ENCODE measurements at places on chromosomes 5 and 9.
A peak's percentile ranks its signal among the peaks of the same experiment; 100 is the strongest.

DNA sequence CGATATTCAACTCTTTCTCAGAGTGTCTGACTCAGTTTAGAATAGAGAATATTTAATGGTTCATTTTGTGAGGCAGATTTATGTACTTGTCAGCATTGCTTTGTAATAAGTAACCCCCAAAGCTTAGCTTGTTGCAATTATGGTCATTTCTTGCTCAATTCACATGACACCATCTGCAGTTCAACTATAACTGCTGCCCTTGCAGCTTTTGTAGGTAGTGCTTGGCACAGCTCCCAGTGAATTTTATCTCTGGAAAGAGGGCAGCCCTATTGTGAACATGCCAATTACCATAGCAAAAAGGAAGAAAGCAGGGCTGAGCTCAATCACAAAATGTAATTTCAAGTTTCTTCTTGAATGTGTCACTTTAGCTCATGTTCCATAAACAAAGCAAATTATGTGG lies 1587.7 kb upstream of the ACO1 start:
- DNase-seq: no peak

DNA sequence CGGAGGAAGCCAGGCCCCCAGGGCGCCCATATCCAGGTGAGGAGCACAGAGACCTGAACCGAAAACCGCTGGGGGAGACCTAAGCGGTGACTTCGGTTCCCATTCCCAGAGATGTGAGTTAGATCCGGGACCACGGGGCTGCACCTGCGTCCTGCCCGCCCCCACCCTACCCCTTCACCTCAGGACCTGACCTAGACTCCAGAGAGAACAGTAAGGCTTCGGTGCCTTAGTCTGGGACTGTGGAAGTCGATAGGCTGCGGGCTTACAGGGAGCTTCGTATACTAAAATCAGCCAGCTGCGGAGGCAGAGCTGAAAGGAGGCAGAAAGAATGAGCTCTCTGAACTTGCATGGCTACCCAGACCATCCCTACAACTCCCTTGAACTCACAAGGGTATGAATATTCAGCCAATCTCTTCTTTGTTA lies 518 bp upstream of the FAM13B start:
- peak; percentile 18 for DNase-seq

DNA sequence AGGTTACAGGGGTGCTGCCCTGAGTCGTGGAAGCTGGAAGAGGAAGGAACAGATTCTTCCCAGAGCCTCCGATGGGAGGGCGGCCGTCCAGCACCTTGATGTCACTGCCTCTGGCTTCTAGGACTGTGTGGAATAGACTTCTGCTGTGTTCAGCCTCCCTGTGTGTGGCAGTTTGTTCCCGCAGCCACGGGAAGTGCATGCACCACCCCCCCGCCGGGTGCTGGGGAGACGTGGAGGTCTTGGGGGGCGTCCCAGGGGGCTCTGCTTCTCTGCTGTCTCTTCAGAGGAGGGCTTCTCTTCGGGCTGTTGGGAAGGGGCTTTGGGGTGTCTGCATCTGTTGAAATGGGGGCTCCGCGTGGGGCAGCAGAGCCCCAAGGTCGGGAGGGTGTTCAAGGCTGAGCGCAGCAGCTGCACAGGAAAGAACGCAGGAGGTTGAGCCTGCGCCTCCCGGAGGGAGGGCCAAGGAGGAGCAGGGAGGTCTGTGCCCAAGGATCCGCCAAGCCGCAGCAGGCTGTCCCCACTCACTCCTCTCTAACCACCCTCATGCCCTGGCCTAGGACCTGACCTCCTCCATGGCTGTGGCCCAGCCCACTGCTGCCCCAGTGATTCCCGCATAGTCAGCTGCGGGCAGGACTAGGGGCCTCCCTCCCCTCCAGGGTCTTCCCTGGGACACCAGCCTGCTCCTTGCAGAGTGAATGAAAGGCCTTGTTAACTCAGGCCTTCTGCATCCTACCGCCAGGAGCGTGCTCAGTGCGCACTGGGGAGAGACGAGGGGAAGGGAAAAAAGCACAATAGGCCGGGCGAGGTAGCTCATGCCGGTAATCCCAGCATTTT lies 45.0 kb downstream of the ROPN1L start:
- no peak for DNase-seq

DNA sequence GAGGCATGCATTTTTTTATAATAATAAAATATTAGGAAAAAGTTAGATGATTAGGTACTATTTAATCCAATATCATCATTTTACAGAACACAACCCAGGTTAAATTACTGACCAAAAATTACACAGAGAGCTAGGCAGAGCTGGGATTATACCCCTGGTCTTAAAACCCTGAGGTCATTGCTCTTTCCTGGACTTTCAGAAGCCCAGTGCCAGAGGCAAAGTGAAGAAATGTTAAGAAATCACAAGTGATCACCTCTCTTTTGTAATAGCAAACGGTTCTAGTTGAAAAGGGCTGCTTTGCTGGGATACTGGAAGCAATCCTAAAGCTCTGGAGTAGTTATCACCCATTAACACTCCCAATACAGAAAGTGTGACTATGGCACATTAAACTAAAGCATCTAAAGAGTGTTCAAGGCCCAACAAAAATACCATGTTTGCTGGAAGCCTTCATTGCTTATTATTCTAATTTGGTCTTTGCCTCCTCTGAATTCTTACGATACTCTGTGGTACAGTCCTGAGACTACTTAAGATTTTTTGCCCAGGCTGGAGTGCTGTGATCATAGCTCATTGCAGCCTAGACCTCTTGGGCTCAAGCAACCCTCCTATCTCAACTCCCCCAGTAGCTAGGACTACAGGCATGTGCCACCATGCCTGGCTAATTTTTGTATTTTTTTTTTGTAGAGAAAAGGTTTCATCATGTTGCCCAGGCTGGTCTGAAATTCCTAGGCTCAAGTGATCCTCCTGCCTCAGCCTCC lies 575.9 kb downstream of the RAB3C start:
- no peak for DNase-seq

GRCh38 chr9:6944896-6945295 lies 187.1 kb downstream of the KDM4C start:
- peak; percentile 62 for DNase-seq

GRCh38 chr9:32968101-32969011 lies 33.1 kb downstream of the APTX start:
- peak; percentile 51 for DNase-seq

DNA sequence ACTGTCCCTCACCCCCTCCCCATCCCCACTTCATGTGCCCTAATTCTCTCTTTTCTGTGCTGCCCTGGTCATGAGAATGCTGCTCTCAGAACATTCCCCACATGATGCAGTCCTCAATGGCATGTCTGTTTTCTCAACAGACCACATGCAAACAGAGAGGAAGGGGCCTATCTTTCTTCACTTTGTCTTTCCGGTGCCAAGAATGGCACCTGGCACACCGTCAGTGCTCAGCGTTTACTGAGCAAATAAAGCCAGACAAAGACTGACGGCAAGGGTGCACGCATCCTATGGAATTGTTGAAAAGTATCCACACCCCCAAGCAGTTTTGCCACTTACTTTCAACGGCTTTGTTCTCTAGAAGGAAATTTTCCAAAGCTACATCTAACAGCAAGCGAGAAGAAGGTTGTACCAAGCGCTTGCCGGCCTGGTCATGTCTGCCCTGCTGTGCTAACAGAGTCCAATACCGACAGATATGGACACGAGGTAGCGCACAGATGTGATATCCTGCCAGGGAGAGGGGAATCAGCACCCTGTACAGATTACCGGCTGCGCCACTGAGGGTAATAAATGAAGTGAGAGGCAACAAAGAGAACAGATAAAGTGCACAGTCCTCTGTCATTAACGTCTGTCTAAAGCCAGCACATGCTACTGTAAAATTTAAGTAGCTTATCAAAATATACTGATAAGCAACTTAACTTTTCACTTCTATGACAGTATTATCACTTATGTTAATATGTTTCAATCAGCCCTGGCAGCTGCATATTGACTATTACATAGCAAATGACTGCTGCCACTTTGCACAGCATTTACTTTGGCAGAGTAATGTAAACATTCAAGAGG lies 251.7 kb downstream of the DENND1A start:
- no peak for DNase-seq

DNA sequence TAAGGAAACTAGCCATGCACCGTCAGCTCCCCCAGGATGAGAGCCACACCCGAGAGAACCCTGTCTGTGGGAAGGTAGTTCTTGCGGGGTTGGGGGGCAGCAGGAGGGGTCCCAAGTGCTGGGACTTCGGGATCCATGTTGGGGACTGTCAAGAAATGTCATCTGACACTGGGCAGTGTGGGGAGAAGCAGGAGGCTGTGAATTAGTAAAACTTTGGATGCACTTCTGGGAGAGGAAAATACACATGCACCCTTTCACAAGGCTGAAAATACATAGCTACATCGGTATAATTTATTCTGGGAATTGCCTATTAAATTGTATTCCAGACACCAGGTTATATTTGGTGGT lies 109.6 kb upstream of the RPS23 start:
- no peak for DNase-seq

GRCh38 chr5:178786859-178787499 lies 56.5 kb upstream of the ZNF354A start:
- DNase-seq: peak; percentile 52

GRCh38 chr5:179241764-179242370 lies 103.4 kb downstream of the ADAMTS2 start:
- no peak for DNase-seq

GRCh38 chr9:79694676-79695400 lies 123.1 kb downstream of the TLE4 start:
- peak; percentile 96 for DNase-seq

GRCh38 chr5:82277987-82278710 lies at the start of gene RPS23:
RPS23 (minus strand) TSS chr5:82278354; CDS start chr5:82278323, 31 bp downstream.
- peak; percentile 90 for DNase-seq

DNA sequence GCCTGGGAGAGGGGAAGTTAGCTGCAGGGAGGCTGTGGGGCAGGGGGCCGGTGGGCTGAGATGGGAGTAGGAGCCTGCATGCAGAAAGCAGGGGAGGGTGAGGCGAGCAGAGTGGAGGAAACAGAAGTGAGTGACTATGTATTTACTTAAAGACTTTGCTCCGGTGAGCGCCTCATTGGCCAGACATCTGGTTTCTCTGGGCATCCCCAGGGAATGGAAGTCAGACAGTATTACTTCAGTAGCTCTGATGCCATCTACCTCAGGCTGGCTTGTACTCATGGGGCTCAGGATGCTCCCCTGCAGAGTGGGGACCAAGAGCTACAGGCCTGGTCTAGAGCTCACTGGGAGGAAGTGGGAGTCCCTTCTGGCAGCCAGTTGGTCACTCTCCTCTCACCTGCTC lies 78.2 kb upstream of the ARAP3 start:
- DNase-seq: no peak

DNA sequence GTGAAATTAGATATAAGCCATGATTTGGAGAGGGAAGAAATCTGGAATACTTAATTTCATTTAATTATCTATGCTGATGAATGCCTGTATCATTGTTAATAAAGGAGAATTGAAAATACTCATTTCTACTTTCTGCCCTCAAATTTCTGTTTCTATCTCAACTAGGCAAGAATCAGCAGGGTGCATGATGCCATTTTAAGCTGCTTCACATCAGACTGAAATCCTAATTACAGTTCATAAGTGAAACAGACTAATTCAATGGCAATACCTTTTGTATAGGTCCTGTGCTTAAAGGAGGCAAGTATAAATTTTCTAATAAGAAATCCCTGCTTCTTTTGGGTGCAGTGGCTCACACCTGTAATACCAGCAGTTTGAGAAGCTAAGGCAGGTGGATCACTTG lies 22.3 kb upstream of the TAL2 start:
- no peak for DNase-seq

DNA sequence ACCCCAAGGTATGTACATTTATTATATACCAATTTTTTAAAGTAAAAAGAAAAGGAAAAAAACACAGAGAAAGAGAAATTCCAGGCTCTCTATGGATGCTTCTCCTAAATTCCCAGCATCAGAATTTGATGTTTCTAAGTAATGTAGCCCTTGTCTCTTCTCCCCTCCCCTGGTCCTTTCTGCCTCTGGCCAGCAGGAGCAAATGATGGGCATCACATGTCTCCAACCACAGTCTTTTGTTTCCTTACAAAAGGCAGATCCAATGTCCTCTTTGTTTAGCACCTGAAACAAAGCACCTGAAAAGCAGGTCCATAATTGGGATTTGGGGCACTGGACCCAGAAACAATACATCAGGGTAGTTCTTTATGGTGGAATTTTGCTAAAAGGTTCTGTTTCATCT lies 50.4 kb upstream of the APC start:
- no peak for DNase-seq

DNA sequence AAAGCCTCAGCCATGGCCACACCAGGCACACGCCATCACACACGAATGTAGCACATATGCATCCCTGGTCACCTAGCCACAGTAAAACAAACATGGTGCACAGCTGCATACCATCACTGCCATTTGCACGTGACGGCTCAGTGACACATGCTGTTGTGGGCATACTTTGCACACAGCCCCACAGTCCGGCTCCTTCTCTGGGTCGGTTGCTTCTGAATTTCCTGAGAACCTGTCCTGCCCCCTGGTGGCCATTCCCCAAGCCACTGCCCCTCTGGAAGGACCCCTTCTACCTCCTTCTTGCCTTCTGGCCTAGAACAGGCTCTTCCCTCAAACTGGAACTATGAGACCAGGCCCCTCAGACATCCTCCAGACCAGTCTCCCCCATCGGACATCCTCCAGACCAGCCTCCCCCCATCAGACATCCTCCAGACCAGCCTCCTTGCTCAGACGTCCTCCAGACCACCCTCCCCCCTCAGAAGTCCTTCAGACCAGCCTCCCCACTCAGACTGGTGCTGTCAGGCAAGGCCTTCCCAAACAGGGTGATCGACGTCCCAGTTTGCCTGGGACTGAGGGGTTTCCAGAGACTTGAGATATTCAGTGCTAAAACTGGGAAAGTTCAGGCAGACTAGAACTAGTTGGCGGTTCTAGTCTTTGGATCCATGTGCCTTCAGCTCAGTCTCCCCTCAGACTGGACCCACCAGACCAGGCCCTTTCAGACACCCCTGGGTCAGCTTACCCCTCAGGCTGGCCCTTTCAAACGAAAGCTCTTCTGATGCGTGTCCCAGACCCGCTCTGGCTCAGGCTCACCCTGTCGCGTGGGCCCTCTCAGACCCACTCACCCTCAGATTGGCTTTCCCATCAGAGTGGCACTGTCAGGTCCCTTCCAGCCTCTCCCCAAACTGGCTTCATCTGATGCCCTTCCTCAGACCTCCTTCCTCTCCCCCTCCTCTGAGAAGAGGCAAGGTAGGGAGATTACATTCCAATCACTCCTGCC lies 24.3 kb upstream of the ENHO start:
- peak; percentile 68 for DNase-seq

- peak; percentile 58 for DNase-seq
Measured at GRCh38 chr5:87339986-87340385, 72.3 kb downstream of the RASA1 start.

- no peak for DNase-seq
Measured at GRCh38 chr9:124747065-124747464, 24.0 kb downstream of the NR6A1 start.

Measured in EH (cell line).